Suppressor macrophage treated with lipopolysaccharide for 1 hour (primary cell): ENCODE measurements at places on chromosomes 3 and 15.

DNA sequence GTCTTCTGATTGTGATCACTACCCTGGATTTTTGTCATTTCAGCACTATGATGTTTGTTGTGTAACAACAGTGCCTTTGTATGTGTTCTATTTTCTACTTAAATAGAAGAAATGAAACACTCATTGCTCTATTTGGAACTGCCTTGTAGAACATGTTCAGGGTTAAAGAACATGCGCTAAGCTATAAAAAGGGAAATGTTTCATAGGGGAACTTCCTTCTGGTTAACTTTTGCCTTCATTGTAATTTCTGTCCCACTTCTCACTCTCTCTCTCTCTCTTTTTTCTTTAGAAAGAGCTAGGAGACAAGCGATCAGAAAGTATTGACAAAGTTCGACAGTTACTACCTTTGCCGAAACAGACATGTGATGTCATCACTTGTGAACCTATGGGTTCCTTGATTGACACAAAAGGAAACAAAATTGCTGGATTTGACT is at the start of gene P2RY12:
Gene P2RY12, minus strand, starts transcription at position 13 of the 434 bp plus-strand sequence. CDS start 45,908 bp downstream, outside the sequence.
- peak; percentile 51 for DNase-seq

- no peak for DNase-seq
Observed at GRCh38 chr15:50302581-50302980, 37.1 kb upstream of the HDC start.

GRCh38 chr3:101377209-101377608 is 56.8 kb upstream of the IMPG2 start:
- no peak for DNase-seq

- no peak for DNase-seq
Observed at GRCh38 chr3:104460477-104461406, 906.0 kb upstream of the ALCAM start.

DNA sequence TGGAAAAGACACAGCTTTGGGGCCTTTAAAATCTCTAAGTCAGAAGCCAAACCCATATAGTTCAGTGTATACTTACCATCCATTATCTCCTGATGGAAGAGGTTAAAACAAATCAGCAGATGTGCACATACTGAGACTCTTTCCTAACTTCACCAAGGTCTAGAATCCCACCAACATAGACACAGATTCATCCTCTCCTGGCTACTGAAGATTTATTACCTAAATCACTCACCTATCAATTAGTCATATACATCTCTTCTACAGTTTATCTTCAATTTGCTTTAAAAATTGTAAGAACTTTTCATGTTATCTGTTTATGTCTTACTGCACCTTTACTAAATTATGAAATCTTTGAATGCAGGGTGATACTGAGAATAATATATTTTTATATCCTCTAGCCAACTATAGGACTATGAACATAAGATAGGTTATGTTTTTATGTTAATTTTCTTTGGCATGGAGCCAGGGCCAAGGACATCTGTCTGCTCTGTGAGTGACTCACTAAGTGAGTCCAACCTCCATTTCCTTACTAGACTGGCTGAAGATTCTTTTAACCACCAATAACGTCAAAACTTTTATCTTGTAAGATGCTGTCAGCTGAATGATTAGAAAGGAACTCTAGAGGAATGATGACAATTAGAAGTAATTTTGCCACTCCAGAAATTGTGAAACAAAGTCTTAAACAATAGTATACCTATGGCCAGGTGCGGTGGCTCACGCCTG is 397.6 kb downstream of the FOXP1 start:
- peak; percentile 26 for DNase-seq

DNA sequence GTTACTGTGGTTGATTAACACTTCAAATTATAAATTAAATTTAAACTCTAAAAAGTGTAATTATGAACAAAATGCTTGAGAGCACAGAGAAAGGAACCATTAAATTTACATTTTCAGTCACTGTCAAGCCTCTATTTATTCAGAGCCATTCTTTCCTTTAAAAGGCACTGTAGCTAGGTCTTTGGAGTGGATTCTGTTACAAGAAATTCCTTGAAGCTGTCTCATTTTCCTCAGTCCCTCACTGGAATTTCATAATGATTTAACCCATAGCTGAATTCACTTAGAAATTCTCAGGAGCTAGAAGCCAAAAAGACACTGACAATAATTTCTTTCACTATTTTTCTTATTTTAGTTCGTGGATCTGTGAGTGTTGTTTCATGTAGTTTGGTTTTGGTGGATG is 81.2 kb upstream of the TCF12 start:
- no peak for DNase-seq

- no peak for DNase-seq
Observed at GRCh38 chr15:88894348-88894818, 961 bp downstream of the HAPLN3 start.

DNA sequence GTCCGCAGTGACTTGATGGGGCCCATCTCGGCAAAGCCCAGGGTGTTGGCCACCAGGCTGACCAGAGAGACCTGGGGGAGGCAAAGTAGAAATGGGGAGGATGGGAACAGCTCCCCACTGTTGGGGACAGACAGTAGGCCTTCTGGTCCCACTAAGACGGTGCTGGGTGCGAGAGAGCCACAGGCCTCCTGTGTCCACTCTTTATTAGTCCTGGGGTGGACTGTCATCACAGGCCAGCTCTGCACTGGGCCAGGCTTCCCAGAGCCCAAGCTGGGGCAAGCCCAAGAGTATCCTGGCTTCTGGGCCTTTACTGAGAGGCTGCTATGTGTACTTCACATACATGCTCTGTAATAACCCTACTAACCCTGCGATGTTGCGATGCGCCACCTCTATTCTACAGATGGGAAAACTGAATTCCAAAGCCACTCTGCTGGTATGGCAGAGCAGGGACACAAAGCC is 66.4 kb downstream of the EXOG start:
- no peak for DNase-seq

- DNase-seq = no peak
Observed at GRCh38 chr3:57966829-57967228, 41.4 kb upstream of the FLNB start.

- no peak for DNase-seq
Observed at GRCh38 chr15:80893777-80894176, 95.8 kb downstream of the MESD start.

- no peak for DNase-seq
Observed at GRCh38 chr15:69910514-69910913, 187.2 kb downstream of the TLE3 start.

DNA sequence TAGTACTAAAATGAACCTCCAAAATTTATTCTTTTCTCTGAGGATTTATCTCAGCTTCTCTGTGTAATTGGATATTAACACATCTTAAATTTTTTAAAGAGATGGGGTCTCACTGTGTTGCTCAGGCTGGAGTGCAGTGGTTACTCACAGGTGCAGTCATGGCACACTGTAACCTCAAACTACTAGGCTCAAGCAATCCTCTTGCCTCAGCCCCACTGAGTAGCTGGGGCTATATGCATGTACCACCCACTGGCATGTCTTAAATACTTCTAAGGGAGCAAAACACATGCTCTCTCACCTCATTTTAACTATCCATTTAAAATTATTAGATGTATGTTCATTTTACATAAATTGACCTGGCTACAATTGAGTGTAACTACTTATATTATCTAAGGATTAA is 11.3 kb upstream of the TMEM87A start:
- DNase-seq = no peak

- no peak for DNase-seq
Observed at GRCh38 chr3:186883686-186884058, 41.2 kb downstream of the ADIPOQ start.

GRCh38 chr3:117192888-117193287 is 483.3 kb downstream of the TUSC7 start:
- DNase-seq = no peak

- DNase-seq = no peak
Observed at GRCh38 chr3:121648219-121648958, 12.3 kb downstream of the HCLS1 start.

DNA sequence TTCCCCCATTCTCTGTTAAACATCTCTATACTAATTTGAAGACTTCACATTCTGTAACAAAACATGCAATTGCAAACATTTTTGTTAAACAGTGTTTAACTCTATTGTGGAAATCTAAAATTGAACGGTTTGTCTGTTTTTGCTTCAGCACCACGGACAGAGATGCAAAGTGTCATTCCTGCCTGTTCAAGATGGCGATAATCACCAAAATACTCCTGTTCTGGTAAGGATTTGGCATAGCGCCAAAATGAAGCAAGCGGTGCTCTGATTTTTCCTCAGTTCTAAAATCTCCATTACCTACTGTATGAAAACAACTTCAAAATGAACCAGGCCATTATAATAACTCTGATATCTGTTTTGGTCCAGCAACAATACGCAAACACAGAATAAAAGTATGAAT is 129.7 kb upstream of the TUSC7 start:
- no peak for DNase-seq

DNA sequence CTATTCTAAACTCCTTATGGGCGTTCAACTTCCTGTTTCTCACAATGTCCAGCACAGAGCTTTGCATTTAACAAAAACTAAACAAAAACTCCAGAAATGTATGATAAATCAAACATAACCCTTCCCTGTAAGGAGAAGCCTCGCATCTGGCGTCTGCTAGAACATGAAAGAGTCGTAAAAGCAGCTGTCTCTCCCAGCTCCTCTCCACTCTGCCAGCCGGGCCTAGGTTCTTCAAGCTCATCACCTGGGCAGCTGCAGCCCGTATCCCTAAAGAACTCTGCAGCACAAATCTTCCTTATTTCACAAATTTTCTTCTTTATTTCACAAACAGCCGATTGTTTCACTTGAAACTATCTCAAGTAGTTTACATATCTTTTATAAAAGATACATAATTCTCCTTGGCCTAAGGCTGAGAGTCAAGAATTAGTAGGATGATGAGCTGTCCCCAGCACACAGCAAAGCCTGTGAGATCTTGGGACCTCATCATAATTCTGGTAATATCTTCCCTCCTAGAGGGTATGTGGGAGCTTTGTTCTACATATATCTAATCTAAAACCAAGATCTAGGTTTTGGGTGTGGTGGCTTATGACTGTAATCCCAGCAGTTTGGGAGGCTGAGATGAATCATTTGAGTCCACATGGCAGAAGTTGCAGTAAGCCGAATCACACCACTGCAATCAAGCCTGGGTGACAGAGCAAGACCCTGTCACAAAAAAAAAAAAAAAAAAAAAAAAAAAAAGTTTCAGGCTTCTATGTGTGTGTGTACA is 35.3 kb downstream of the ANXA2 start:
- DNase-seq = peak; percentile 66

DNA sequence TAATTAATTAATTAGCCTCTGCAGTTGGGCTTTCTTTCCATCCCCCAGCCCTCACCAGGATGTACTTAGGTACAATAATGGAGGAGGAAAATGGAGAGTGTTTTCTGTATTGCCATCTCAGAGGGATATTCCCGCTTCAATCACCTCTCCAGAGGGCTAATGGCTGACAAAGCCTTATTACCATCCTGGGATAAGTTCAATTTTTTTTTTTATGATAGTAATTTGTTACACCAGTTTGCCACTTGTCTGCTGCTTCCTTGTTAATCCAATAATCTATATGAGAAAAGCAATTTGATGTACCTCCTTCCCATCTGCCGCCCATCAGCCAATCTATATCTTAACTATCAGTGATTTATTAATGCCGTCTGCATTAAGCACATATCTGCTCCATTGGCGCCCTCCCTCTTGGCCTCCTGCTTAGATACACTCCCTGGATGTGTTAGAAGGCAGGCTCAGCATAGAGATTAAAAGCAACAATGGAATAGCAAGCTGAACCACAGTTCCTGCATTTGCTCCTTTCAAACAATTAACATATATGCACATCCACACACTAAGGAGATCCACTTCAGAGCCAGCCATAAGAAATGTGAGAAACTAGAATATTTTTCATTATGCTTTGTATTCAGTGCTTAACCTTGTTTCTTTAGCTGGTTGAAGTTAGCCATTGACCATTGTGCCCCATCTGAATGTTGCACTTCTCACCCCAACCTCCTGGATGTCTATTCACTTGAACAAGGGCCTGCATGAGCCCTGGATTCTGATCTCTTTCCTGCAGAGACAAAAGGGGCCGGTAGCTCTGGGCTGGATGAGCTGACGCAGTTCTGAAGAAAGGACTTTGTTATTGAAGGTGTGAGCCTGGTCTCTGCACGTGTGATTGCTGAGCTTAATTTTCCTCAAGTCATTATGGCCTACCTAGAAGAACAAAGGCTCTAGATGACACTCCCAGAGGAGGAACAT is 237.3 kb upstream of the GAP43 start:
- no peak for DNase-seq

- DNase-seq = no peak
Observed at GRCh38 chr3:39125841-39126500, 18.5 kb downstream of the TTC21A start.

- DNase-seq = no peak
Observed at GRCh38 chr3:128492671-128493569, at the start of gene GATA2. TSS of gene GATA2 (minus strand) at chr3:128493201. CDS start at chr3:128487031, 6,170 bp downstream.

- DNase-seq = no peak
Observed at GRCh38 chr15:89316504-89316903, 18.1 kb downstream of the POLG start.

DNA sequence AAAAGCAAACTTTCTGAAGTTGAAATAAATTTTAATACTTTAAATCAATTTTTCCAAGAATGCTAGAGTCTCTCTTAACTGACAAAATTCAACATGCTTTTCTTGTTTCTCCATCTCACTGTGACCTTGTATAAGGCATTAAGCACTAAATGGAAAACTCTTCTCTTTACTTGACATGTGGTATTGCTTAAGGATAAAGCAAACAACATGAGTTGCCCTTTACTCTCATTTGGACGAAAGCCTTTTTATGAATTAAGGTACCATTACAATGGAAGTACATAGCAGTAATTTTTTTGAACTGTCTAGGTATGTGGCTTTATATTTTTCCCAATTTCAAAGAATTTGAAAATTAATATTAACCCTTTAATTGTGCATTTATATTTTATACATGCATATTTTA is 1.4 kb downstream of the STRIT1 start:
- DNase-seq = no peak

DNA sequence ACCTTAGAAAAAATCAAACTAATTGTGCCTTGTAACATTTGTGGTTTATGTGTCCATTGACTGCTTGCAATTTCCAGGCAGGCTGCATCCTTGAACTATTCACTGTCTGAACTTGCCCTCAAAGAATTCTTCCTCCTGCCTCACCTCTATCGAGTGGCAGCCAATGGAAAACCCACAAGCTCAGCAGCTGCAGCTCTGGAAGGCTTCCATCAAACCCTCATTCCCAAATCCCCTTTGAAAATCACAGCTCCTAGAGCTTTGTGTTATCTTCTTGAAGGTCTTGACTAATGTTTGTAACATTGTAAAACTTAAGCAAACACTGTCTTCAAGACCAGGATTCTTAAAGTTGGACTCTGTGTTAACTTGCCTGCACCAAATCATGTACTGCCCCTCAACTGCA is 81.1 kb downstream of the FILIP1L start:
- DNase-seq = no peak

GRCh38 chr3:83956431-83956830 is 1002.4 kb upstream of the CADM2 start:
- DNase-seq = no peak

- no peak for DNase-seq
Observed at GRCh38 chr3:183189641-183190040, 27.1 kb upstream of the LAMP3 start.

DNA sequence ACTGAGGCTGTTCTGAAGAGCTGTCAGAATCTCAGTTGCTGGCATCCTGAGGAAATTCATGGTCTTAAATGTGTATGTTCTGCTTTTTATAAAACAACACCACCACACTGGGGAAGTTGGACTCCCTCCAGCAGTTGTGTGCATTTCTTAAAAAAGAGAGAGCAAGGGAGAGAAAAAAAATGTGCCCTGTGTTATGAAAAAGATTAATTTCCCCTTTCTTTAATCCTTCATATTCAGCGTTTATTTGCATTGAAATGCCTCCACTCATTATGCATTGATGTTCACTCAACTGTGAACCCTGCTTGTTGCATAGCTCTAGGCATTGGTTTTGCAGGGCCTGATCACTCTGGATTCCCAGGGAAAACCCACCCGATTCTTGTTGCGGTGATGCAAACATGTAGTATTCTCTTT is 4.4 kb upstream of the ZNF609 start:
- DNase-seq = peak; percentile 85
